ENCODE measurements at places on chromosomes 1 and 21.

- no peak for DNase-seq
Measured at GRCh38 chr1:77316966-77317365, 35.1 kb downstream of the AK5 start.

GRCh38 chr1:81585371-81585770 lies 215.4 kb upstream of the ADGRL2 start:
- DNase-seq, result no peak

DNA sequence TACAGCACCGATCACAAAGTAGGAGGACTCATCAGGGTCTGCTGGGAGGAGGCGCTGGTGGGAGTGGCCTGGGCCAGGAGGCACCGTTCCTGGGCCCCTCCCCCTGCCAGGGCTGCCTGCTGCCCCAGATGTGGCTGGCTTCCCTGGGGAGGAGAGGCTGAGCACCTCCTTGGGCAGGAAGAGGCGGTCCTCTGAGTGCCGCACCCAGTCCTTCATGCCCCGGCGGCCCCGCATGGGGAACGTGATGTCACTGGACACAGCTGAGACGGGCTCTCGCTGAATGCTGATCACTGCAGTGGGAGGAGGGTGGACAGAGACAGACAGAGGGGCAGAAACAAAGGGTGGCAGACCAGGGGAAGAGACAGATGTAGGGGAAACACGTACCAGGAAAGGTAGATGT lies 24.8 kb downstream of the ADGRB2 start:
- DNase-seq, result no peak

GRCh38 chr1:46444466-46444865 lies 45.2 kb upstream of the DMBX1 start:
- DNase-seq, result no peak

- no peak for DNase-seq
Measured at GRCh38 chr1:31531177-31531999, 44.9 kb upstream of the TINAGL1 start.

GRCh38 chr1:101310506-101310905 lies 73.7 kb downstream of the S1PR1 start:
- no peak for DNase-seq

- DNase-seq, result no peak
Measured at GRCh38 chr1:218425647-218426342, 80.7 kb downstream of the TGFB2 start.

GRCh38 chr1:18637511-18637960 lies 6.9 kb downstream of the PAX7 start:
- DNase-seq, result no peak

GRCh38 chr1:181405584-181405983 lies 77.7 kb upstream of the CACNA1E start:
- DNase-seq, result no peak

GRCh38 chr1:235782601-235783000 lies 84.1 kb downstream of the LYST start:
- no peak for DNase-seq

DNA sequence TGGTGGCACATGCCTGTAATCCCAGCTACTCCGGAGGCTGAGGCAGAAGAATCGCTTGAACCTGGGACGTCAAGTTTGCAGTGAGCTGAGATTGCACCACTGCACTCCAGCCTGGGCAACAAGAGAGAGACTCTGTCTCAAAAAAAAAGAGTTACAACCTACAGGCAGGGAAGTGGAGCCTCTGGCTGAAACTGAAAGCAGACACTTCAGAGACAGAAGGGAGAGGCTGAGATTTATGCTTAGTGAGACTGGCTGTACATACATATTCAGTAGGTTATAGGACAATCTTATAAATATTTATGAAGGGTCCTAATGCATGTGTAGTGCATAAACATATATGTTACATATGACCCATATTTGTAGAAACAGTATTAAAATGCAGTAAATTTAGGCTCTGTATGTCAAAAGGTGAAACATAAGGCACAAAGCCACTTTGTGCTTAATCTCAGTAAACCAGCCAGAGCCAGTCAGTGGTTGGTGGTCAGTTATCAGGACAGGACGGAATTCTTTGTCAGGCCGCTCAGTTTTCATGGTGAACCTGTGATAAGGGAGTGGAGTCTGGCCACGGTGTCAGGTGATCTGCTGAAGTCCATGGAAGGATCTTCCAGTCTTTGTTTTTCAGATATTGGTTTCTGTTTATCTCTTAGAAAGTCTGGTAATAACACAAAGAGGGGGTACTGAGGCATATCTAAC lies 13.7 kb downstream of the RHEX start:
- peak; percentile 48 for DNase-seq

DNA sequence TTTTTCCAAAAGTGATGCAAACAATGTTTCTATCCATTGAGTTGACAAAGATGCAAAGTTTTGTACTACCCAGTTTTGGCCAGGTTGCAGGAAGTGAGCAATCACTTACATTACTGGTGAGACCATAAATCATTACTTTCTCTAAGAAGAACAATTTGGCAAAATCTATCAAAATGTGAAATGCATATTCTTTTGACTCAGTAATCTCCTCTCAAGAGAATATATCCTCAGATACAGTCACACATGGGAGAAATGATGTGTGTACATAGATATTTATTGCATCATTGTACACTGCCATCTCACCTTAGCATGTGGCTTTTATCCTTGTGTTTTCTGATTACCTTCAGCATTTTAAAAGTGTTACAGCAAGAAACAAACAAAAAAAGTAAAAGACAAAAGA lies 52.4 kb upstream of the FMO3 start:
- DNase-seq, result no peak

DNA sequence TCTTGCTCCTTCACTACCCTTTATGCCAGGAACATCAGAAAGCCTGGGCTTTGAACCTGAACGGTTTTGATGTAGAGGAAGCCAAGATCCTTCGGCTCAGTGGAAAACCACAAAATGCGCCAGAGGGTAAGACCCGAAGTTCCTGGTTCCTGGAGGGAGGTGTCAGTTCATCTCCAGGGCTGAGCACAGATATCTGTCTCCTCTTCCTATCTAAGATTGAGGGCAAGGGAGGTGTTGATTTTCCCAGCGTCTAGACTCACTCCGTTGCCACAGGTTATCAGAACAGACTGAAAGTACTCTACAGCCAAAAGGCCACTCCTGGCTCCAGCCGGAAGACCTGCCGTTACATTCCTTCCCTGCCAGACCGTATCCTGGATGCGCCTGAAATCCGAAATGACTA lies 915 bp downstream of the CDC20 start:
- no peak for DNase-seq

DNA sequence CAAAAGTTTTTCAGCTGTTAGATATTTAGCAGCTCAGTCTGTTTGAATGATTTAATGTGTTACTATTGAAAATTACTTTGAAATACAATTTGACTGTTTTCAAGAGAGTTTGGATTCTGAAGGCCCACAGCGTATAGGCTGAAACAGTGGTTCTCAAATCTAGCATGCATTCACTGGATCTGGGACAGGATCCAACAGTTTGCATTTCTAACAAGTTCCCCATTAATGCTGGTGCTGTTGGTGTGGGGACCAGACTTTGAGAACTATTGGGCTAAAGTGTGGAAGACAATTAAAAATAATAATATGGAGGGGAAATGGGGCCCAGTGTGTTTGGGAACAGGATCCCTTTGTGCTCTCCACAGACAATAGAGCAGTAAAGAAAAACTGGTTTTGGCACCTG lies 31.9 kb downstream of the ITSN1 start:
- DNase-seq, result no peak

DNA sequence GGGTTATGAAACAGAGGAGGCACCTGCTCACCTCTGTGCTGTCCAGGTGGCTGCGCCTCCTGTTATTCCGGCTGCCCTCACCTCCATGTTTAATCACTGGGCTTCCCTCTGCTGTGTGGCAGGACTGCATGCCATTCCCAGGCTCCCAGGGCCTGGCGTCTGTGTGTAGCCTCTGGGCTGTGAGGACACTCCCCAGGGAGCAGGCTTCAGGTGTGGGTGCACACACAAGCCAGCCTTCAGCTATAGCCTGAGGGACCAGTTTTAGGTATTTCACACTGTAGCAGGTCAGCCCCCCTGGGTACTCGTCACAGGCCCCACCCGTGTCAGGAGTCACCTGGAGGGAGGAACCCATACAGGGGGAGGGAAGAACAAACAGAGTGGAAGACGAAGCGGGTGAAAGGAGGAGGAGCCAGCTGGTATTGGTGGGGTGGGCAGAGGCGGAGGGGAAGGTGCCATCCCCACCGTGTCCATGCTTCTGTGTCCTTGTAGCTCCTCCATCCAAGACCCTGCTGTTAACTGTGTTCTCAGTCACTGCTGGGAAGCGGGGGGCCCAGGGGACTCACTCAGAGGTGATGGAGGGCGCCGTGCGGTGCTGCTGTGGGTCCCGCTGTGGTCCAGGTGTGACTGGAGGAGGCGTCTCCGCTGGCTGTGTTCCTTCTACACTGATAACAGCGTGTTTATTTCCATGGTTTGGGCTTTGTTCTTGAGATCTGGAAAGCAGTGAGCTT lies 158.6 kb downstream of the PGBD5 start:
- DNase-seq, result no peak

DNA sequence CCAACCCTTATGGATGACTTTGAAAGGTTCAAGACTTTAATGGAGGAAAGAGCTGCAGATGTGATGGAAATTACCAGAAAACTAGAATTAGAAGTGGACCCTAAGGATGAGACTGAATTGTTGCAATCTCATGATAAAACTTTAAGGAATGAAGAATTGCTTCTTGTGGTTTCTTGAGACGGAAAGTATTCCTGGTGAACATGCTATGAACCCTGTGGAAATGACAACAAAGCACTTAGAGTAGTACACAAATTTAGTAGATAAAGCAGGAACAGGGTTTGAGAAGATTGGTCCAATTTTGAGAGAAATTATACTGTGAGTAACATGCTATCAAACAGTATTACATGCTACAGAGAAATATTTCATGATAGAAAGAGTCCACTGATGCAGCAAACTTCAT lies 215.4 kb downstream of the OMA1 start:
- DNase-seq, result no peak

GRCh38 chr1:10019561-10019960 lies 13.2 kb upstream of the UBE4B start:
- DNase-seq, result no peak

GRCh38 chr1:1911350-1912041 lies 3.6 kb upstream of the CALML6 start:
- DNase-seq, result no peak

DNA sequence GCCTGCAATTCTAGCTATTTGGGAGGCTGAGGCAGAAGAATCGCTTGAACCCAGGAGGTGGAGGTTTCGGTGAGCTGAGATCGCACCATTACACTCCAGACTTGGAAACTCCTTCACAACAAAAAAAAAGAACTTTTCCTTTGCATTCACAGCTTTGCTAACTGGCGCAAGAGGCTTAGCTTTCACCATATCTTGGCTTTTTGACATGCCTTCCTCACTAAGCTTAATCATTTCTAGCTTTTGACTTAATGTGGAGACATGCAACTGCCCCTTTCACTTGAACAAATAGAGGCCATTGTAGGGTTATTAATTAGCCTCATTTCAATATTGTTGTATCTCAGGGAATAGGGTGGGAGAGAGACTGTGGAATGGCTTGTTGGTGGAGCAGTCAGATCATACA lies 8.7 kb downstream of the KPNA6 start:
- DNase-seq, result no peak

DNA sequence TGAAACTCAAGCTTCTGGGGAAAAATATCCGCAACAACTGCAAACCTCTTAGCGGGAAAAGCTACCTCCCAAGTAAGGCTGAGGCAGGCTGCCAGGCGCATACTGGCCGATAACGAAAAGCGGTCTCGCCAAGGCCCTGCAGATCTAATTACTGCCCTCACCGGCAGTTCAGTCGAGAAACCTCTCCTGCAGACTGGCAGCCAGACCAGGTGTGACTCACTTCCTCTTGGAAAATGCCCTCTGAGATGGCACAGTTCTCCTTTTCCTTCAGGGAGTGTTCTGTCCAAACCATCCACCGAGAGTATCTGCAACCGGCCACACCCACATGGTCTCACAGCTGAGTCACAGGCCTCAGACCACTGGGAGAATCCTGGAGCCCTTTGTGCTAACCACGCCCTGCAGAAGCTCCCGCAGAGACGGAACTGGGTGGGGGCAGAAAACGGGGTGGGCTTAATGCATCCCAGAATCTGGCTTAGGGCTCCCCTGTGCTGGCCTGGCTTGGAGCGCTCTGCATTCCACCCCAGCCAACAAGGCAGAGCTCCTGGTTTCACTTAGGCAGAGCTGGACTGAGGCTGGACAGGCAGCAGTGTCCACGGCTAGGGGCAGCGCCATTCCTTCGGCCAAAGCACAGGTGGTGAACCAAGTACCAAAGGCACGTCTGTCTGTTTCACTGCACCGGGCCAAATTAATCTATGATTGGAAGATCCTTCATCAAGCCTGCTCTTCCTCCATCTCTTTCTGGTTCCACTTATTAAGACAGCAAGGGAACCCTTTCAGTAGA lies 1.2 kb downstream of the S100A10 start:
- DNase-seq, result no peak

DNA sequence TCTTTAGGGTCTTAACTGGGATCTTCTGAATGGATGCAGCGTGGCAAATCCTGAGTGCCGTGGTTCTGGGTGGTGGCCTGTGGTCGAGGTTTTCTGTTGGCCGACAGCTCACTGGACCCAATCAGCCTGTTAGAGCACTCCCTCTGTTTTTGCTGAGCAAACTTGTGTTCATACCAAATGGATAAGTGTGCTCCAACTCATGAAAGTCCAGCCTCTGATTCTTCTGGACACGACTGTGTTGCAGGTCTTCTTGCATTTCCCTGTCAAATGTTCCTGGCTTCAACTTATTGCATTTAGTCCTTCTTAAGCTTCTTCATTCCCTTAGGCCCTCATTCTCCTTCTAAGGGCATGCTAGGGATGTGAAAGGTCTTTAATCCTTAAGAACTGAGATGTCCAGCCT lies 63.7 kb downstream of the AJAP1 start:
- no peak for DNase-seq

DNA sequence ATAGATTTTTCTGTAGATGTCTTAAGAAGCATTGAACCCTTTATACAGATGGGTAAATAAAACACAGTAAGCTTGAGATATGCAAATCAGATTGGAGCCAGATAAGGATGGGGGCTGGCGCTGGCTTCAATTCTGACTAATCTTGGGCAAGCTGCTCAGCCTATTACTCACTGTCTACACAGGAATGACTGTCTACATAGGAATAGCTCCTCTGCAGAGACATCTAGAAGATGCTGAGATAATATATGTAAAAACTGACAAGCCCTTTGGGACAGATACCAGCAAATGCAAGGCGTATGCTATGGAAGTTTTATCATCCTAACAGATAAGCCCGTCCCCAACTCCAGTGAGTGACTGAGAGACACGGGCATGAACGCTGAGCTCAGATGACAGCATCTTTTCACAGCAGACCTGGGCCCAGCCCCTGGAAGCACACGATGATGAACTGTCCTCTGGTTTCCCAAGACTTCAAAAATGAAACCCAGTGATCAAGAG lies 1.7 kb downstream of the CLDN14 start:
- no peak for DNase-seq

- no peak for DNase-seq
Measured at GRCh38 chr1:177959811-177960515, 9.9 kb downstream of the SEC16B start.

Measured in GM19239 (cell line).